Left kidney (tissue), 8 donors: ENCODE measurements at places on chromosomes 4 and X. TPM values are rescaled to one million over a fixed set of nuclear protein-coding genes. Genes with fewer than 3 reads are reported as not detected.

CRMP1 gene
- 69.3 TPM for polyA plus RNA-seq

OPN1MW3 gene
- polyA plus RNA-seq, result not detected

POLR2B gene
- polyA plus RNA-seq, result 128 TPM

MAGIX gene
- 4.3 TPM for polyA plus RNA-seq

SATL1 gene
- 0.57 TPM for polyA plus RNA-seq

DCAF8L1 gene
- not detected for polyA plus RNA-seq

RBM47 gene
- 86.9 TPM for polyA plus RNA-seq

GPRASP3 gene
- 20.8 TPM for polyA plus RNA-seq

MXRA5 gene
- 5.6 TPM for polyA plus RNA-seq

SPARCL1 gene
- 9.2 TPM for polyA plus RNA-seq

HSD17B13 gene
- 0.71 TPM for polyA plus RNA-seq

WDFY3 gene
- 64.9 TPM for polyA plus RNA-seq
